ENCODE measurements at places on chromosomes 5 and 9. TPM values are rescaled to one million over a fixed set of nuclear protein-coding genes. Genes with fewer than 3 reads are reported as not detected.

Gene IL33
- total RNA-seq, result 7.3 TPM

Gene MARVELD2
- total RNA-seq, result 2.3 TPM

Gene TEK
- total RNA-seq, result 25.8 TPM

Gene TLX3
- not detected for total RNA-seq

Gene HIGD2A
- total RNA-seq, result 33.5 TPM

Gene FAM151B
- 8.6 TPM for total RNA-seq

Gene NKD2
- total RNA-seq, result 2.2 TPM

Gene ZNF658
- total RNA-seq, result 3.9 TPM
